ENCODE measurements at places on chromosomes 2 and 18. TPM values are rescaled to one million over a fixed set of nuclear protein-coding genes. Genes with fewer than 3 reads are reported as not detected.

Gene LRRTM1
- not detected for total RNA-seq

Gene AQP12B
- total RNA-seq: not detected

Gene SPDYA
- total RNA-seq: 0.24 TPM

Gene UGT1A7
- total RNA-seq: 4.4 TPM

Gene PCARE
- total RNA-seq: not detected

Gene STPG4
- total RNA-seq: 0.12 TPM

Gene OR6B2
- total RNA-seq: not detected

Gene EPHA4
- total RNA-seq: 0.56 TPM

Gene POTEJ
- total RNA-seq: not detected

Gene KIAA2012
- not detected for total RNA-seq

Gene RAMP1
- not detected for total RNA-seq

Gene PLGLB2
- total RNA-seq: not detected

Gene CFAP210
- total RNA-seq: 0.33 TPM

Gene LRRTM4
- total RNA-seq: not detected

Gene ASXL2
- 10.9 TPM for total RNA-seq

Gene ANKRD30B
- not detected for total RNA-seq

Gene SNRNP200
- 131 TPM for total RNA-seq

Gene CNRIP1
- total RNA-seq: 2.1 TPM

Gene CD8A
- 0.29 TPM for total RNA-seq

Gene SOX11
- total RNA-seq: not detected

Gene RAB1A
- 208 TPM for total RNA-seq

Gene GPR45
- total RNA-seq: not detected

Gene LAMA1
- total RNA-seq: not detected

Gene COL4A4
- total RNA-seq: 1.2 TPM

Gene AMER3
- total RNA-seq: not detected

Gene OXER1
- not detected for total RNA-seq

Gene LIMS4
- 0.88 TPM for total RNA-seq

Gene SCN2A
- not detected for total RNA-seq

Gene WNT6
- 0.10 TPM for total RNA-seq

Gene VAMP8
- total RNA-seq: 14.5 TPM

Gene MAPRE3
- 14.5 TPM for total RNA-seq

Gene YIPF4
- total RNA-seq: 52.6 TPM

Gene MREG
- total RNA-seq: 4.8 TPM

Gene SKOR2
- total RNA-seq: not detected

Gene UGT1A10
- 0.26 TPM for total RNA-seq

Gene MCM6
- total RNA-seq: 54.6 TPM

Gene AUP1
- 263 TPM for total RNA-seq

Gene RFX8
- total RNA-seq: not detected

Gene MOCOS
- total RNA-seq: 2.7 TPM

Gene MPP4
- 0.14 TPM for total RNA-seq

Gene LGALSL
- total RNA-seq: 11.2 TPM

Gene PPP1R1C
- total RNA-seq: 1.8 TPM

Gene RPRD1A
- total RNA-seq: 22.3 TPM

Gene EPB41L3
- 0.82 TPM for total RNA-seq

Gene TDRD15
- not detected for total RNA-seq
